ENCODE measurements at places on chromosomes 13 and 19. TPM values are rescaled to one million over a fixed set of nuclear protein-coding genes. Genes with fewer than 3 reads are reported as not detected.
A peak's percentile ranks its signal among the peaks of the same experiment; 100 is the strongest.

DNA sequence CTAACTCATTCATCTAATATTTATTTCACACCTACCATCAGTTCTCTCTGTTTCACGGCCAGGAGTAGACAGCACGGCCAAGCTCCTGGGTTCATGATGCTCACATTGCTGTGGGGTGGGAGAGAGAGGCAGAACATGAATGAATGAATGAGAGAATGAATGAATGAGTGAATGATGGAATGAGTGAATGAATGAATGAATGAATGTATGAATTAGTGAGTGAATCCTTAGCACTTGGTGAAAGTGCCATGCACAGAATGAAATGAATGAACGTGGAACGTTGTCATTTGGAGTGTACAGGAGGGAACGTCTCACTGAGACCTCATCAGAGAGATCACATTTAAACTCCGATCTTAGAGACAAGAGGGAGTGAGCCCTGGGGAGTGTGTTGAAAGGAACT is 11.9 kb upstream of the KIR2DL4 start:
- no peak for DNase-seq

DNA sequence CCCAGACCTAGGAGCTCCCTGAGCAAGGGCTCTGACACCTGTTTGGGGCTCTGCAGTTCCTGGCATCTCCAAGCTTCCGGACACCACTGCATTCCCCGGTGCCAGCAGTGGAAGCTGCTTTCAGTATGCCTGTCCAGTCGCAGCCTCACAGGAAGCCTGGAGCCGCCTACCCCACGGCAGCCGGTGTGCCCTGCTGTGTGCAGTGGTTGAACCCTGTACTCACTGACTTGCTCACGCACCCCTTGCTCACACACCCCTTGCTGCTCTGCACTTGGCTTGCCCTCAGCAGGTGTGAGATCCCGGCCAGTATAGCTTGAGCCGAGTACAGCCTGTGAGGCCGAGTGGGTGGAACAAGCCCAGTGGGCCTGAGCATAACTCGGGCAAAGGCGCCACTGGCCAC is 70.3 kb downstream of the PIBF1 start:
- DNase-seq: no peak

DNA sequence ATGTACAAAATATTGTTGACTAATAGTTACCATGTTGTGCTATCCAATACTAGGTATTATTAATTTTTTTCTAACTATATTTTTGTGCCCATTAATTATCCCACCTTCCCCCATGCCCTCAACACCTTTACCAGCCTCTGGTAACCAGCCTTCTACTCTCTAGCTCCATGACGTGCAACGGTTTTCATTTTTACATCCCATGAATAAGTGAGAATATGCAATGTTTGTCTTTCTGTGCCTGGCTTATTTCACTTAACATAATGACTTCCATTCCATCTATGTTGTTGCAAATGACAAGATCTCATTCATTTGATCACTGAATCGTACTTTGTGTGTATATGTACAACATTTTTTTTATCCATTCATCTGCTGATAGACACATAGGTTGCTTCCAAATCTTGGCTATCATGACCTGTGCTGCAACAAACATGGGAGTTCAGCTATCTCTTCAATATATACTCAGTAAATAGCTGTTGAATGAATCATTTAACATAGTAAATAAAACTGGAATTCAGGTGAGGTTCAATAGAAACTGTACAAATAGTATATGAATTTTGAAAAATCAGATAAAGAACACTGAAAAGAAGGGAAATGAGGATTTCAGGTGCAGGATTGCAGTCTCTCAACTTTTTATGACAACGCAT is 509.0 kb upstream of the MIR17HG start:
- no peak for DNase-seq

- DNase-seq: peak; percentile 23
These were observed at the start of gene ZNF667 for GRCh38 chr19:56476651-56477428. TSS of gene ZNF667 (minus strand) at chr19:56477345. CDS start at chr19:56462370, 14,975 bp downstream.

- no peak for DNase-seq
These were observed 1.0 kb upstream of the NCCRP1 start for GRCh38 chr19:39195755-39196154.

- DNase-seq: peak; percentile 52
These were observed 5.2 kb upstream of the BCAT2 start for GRCh38 chr19:48815870-48816501.

- no peak for DNase-seq
These were observed 56.7 kb downstream of the ZNF536 start for GRCh38 chr19:30428844-30429243.

GRCh38 chr19:10699650-10700335 is 1.4 kb upstream of the QTRT1 start:
- DNase-seq: peak; percentile 67

DNA sequence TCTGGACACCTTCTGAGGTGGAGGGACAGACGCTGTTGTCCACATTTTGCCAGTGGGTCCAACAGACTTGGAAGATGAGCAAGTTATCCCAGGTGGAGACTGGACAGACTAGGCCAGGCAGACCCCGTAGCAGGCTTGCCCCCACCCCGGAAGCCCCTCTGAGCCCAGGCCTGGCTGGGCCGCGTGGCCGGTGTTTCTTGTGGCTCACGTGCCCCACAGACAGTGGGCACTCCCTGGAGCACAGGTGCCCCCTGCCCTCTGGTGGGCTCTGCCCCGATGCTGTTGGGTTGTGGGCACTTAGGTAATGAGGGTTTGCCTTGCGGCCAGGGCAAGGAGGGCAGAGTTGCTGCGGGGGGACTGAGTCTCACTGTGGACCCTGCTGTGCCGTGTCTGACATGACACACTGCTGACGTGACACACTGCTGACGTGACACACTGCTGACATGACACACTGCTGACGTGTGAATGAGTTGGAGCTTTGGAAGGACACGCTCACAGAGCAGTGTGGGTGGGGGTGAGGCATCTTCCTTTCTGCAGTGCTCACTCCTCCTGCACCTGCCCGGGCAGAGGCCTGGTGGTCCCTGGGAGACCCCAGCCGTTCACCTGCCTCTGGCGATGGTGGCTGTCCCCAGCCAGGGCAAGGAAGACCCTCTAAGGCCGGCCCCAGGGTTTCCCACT is 25.1 kb downstream of the DOT1L start:
- no peak for DNase-seq

- no peak for DNase-seq
These were observed 210.4 kb downstream of the DCLK1 start for GRCh38 chr13:35920816-35921215.

- no peak for DNase-seq
These were observed 218.0 kb downstream of the RGCC start for GRCh38 chr13:41675306-41675705.

DNA sequence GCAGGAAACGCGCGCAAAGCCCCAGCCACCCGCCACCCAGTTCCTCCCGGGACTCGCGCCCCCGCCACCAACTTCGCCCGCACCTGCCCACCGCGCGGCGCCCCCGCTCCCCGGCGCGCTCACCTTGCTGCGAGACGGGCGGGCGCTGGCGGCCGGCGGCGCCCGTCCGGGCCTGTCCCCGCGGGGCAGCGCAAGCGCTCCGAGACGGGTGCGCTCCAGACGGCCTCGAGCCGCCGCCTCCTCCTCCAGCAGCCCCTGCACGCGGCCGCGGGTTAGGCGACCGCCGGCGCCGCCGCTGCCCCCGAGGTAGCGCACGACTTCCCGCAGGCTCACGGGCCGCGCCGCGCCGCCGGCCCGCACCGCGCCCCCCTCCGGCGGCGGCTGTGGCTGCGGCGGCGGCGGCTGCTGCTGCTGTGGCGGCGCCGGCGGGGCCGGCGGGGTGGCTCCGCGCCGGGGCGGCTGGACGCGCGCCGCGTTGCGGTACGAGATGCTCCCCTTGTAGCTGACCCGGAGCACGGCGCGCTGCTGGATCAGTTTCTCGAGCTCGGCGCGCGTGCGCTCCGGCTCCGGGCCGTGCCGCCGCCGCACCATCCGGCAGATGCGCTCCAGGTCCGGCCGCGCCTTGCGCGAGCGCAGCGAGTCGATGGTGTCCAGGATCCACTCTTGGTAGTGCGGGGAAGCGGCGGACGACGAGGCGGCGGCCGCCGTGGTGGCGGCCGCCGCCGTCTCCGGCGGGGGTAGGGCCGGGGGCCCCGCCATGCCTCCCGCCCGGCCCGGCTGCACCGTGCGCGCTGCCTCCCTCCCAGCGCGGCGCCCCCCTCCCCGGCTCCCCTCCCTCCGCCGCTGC is 666 bp downstream of the SAMD1 start:
- DNase-seq: peak; percentile 49

DNA sequence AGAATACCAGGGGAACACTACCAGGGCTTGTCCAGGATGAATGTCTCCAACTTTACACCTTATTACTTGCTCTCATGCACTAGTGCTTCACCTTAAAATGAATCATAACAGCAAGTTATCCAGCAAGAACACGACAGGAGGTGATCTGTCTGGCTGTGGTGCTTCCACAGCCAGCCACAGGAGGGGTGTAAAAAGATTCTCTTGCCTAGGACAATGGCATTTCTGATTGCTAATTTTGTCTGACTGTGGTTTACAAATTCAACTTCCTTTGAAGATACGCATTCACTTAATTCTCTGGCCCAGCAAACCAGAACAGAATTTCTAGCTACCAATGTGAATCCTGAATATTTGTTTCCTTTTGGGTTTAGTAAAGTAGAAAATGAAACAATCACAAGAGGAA is 23.1 kb upstream of the COG3 start:
- DNase-seq: no peak

DNA sequence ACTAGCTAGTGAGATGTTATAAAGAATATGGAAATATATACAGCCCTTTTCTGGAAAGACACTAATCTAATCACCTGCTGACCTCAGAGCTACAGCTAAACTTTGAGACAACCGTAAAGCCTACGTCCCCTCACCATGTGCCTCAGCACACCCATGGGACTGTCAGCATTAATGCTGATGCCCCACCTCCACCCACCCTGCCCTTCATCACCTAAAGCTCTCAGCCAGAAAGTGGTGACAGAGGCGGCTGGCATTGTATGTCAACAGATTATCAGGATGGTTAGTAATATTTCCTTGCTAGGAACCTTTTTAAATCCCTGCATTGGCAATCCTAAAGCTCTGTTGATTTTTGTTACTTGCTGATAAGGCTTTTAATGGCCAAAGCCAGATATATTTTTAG is 1177.9 kb downstream of the DIAPH3 start:
- no peak for DNase-seq

SELENOV gene
- total RNA-seq: not detected

RPS5 gene
- total RNA-seq: 1,360 TPM

LRRC63 gene
- 0.49 TPM for total RNA-seq

LYPD5 gene
- total RNA-seq: 0.97 TPM

LMTK3 gene
- 18.5 TPM for total RNA-seq

ERICH4 gene
- not detected for total RNA-seq

PLEKHF1 gene
- total RNA-seq: 31.2 TPM

KLK5 gene
- not detected for total RNA-seq

ZIM2 gene
- total RNA-seq: not detected

C19orf25 gene
- 79.8 TPM for total RNA-seq

RUBCNL gene
- total RNA-seq: not detected

RFX2 gene
- total RNA-seq: 5.6 TPM

TEX29 gene
- total RNA-seq: 0.50 TPM

FGF22 gene
- total RNA-seq: 1.9 TPM

ZNF583 gene
- 9.2 TPM for total RNA-seq

ADGRE3 gene
- total RNA-seq: not detected

CGB3 gene
- total RNA-seq: not detected

Data from CD4-positive, alpha-beta memory T cell (primary cell).